Stimulated activated CD4-positive, alpha-beta T cell treated with anti-CD3 and anti-CD28 coated beads, Interleukin-4, amount 100 ng/mL, for 4 hours (primary cell): ENCODE measurements at places on chromosomes 16 and 17.

DNA sequence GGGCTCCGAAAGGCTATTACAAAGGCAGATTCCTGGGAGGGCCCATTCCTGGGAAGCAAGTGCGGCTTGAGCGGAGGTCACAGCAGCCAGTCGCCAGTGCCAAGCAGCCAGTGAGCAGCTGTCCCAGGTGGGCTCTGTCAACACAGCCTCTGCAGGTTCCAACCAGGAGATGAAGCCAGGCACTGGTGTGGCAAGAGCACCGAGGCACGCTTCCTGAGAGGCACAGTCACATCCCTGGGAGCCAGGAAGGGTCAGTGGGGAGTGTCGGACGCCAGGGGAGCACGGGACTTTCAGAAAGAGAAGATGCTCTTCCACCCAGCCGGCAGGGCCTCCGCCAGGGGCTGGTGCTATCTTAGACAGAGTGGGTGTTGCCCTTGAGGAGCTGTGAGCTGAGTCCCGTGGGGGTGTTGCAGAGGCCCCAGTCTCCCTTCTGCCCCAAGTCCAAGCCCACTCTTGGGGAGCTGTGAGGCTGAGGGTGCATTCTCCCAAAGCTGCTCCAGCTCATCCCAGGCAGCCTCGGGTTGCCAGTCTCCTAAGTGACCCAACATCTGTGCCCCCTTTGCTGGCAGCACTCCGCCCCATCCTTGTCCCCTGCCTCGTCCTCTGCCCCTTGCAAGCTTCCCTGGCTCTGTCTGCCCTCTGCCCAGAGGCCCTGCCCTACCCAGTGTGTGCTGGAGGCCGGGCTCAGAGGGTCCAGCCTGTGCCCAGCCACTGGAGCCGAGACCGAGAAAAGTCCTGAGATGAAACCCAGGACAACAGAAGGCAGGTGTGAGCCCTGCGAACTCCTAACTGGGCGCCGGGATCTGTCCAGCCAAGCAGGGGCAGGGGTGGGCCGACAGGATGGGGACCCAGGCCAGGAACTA lies 6.6 kb downstream of the UBALD1 start:
- no peak for DNase-seq

DNA sequence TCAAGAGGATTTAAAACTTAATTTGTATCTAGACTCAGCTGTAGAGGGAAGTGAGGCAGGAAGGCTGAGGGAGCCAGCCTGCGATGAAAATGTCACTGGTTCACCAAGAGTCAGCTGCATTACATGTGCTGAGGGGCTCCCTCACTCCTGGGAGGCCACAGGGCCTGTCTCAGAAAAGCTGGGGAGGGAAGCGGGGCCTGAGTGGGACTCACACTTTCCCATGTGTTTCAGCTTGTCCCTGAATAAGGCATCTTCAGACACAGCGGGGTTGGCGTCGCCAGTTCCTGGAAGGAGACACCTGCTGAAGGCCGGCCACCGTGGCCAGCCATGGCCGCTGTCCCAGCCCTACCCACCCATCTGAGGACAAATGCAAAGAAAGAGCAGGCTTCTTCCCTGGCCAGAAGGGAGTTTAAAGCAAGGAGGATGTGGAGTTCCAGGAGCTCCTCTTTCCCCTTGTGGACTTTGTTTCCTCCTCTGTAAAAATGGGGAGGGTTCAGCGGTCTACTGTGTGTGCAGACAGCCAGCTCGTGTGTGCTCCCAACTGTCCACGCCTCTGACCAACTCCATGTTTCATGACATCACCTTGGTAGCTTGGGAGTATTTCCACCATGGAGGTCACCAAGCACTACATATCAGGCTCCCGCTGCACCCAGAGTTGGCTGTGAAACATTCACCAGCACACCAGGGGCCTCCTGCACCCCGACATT lies 19.2 kb upstream of the MRPS23 start:
- DNase-seq, result no peak

DNA sequence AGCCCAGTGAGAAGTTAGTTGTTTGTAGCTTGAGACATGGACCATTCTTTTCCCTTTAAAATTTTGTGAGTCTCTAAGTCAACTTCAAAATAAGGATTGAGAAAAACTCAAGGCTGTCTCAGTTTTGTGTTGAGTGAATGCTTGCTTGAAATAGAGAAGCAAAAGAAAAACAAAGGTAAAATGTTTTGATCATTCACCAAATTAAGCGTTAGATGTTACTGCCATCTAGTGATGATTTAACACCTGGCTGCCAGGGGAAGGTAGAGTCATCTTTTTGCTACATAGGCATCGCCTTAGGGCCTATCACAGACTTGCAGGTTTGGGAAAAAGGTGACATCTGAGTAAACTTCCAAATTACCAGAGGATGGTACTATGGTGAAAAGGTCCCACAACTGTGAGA lies 74.4 kb downstream of the PCTP start:
- no peak for DNase-seq

GRCh38 chr17:14205992-14206461 lies 30.6 kb downstream of the CDRT15 start:
- peak; percentile 77 for DNase-seq

DNA sequence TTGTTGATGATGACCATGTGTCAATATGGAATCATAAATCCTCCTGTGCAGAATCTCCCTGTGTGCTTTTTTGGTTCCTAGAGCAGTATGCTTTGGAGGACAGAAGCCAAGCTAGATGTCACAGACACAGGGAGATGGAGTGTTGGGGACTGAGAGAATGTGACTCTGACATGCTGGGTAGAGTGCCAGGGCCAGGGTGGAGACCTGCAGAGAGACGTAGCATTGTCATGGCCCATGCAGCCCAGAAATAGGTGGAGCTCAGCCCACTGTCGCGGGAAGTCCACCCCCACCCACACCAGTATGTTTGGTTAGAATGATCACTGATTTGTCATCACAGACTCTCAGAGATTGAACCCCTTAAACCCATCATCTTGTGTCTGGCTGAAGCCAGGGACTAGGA lies 39.2 kb upstream of the ADCY7 start:
- no peak for DNase-seq

- no peak for DNase-seq
Measured at GRCh38 chr16:88752386-88753002, 32.5 kb downstream of the PIEZO1 start.

- DNase-seq, result no peak
Measured at GRCh38 chr17:73973586-73974409, 229.7 kb upstream of the RPL38 start.

GRCh38 chr16:15404792-15405191 lies 9.2 kb downstream of the MPV17L start:
- no peak for DNase-seq

GRCh38 chr17:78922816-78923498 lies 2.2 kb downstream of the TIMP2 start:
- no peak for DNase-seq

DNA sequence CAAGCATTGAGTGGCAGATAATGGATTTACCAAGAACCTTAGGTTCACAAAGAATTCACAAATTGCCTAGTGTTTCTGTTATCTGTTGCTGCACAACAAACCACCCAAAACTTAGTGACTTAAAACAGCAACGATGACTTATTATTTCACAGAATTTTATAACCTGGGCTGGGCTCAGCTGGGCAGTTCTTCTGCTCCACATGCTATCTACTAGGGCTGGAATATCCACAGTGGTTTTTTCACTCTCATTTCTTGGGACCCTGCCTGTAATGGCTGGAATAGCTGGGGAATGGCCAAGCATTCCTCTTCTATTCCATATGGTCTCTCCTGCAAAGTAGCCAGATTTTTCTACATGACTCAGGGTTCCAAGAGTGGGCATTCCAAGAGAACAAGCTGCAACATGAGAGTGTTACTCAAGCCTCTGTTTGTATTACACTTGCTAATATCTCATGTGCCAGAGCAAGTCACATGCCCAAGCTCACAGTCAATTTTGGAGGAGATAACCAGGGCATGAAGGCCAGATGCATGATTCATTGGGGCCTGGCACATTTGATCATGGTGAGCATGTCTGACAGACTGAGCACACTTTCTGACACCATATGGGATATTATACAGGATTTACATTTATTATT lies 4.9 kb upstream of the PSMD7 start:
- DNase-seq, result no peak

GRCh38 chr16:48560692-48561091 lies 49.3 kb downstream of the N4BP1 start:
- DNase-seq, result no peak

GRCh38 chr16:22232277-22233036 lies 26.4 kb downstream of the EEF2K start:
- no peak for DNase-seq

DNA sequence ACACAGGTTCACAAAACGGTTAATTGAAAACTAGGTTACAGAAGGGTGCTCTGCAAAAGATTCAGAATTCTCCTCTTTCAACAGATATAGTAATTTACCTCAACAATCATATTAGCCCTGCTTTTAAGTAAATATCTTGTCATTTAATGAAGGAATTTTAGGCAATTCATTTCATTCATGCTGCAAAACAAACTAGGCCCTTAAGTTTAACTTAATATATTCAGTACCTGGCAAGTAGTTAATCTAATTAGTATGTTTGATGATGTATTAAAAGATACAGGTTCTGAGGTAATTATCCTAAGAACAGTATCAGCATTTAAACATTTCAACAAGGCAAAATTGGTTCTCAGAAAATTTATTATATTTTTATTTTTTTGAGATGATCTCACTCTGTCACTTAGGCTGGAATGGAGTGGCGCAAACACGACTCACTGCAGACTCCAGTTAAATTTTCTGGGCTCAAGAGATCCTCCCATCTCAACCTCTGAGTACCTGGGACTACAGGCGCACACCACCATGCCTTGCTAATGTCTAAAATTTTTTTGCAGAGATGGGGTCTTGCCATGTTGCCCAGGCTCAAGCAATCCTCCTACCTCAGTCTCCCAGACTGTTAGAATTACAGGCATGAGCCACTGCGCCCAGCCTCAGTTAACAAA lies 44.9 kb downstream of the SMURF2 start:
- DNase-seq, result no peak

DNA sequence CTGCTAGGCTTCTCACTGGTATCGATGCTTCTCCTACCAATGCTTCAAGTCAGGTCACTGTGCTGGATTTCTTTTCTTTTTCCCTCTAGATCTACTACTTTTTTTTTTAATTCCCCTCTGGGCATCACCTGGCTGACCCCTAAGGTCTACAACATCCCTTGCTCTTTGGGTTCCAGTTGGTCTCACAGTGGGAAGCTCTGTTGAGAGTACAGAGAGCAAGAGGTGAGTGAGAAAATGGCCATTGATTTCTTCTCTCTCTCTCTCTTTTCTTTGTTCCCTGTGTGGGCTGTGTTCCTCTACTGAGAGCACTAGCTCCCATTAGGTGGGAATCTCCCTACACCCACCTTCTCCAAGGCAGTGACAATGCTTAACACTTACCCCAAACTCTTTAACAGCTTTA lies 413.4 kb downstream of the KCNJ2 start:
- DNase-seq, result no peak

DNA sequence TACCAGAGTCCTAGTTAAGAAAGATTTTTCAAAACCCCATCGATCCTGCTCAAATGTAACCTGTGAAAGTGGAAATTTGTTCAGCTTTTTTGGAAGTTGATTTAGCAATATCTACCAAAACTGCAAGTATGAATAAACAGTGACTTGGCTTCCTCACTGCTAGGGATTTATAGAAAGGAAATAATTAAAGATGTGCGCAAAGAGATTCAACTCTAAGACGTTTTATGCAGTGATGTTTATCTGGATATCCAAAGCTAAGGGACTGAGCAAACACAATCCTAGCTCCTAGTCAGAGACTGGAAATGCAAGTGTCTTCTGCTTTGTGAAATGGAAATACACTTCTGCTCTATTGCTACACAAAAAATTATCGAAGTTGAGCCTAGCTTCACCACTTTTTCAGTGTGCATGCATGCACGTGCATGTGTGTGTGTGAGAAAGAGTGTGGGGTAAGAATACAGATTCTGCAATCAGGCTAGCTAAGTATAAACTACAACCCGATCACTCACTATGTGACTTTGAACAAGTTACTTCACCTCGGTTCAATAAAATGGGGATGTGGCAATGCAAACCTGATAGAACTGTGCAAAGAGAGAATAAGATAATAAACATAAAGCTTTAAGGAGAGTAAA lies 52.1 kb upstream of the FOXF1 start:
- no peak for DNase-seq

- DNase-seq, result no peak
Measured at GRCh38 chr17:1022278-1023024, 25.5 kb downstream of the TIMM22 start.

DNA sequence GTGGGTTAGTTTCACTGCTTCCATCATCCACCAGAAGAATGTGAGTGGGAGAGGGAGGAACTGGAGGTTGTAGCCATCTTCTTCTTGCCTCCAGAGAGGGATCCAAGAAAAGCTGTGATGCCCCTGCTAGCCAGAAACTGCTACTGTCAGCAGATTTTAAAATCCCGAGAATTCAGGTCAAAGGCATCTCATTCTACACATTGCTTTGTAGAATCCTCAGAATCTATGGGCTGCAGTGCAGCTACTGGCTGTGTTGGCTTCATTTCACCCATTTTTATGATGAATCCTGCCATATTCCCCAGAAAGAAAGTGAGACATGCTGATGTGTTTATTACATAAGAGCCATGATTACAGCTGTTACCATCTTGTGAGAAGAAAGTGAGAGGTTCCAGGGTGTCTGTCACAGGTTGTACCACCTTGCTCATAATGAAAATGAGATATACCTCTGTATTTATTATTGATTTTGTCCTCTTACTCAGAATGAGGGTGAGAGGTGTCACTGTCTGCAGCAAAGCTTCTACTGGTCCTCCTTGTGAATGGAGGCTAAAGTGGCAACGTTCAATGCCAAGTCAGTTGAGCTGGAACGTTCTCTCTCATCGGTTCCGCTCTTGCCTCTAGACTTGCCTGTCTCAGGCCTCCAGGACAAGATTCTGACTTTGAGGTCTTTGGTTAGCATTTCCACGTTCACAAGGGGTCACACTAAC lies 50.1 kb upstream of the MYH10 start:
- no peak for DNase-seq

- no peak for DNase-seq
Measured at GRCh38 chr17:45768000-45768399, 16.1 kb upstream of the CRHR1 start.

DNA sequence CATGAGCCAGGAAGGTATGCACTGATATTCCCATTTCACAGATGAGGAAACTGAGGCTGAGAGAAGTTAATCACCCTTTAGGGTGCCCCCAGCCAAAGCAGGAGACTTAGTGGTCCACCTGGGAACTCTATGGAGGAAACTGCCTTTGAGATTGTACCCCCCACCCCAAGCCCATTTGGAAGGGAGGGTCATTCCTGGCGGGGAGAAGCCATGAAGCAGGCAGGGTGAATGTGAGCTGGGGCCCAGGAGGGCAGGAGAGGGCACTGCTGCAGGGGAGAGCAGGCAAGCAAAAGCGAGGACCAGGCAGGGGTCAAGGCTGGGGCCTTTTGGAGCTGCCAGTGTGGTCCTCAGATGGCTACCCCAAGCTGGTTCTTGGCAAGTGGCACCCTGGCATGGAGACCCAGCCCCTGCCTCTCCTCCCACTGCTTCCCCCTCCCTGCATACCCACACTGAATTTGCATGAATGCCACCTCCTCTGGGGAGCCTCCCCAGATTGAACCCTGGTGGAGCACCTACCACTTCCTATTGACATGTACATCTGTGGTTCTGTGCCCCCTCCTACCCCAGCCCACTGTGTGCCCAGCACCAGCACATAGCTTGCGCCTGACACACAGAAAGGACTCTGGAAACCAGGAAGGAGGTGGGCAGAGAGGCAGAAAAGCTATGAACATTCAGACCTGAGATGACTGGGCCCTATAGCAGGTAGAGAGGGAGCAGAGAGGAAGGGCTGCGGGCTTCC lies 965 bp upstream of the TMC6 start:
- no peak for DNase-seq
